ENCODE measurements at places on chromosomes 2 and 18.

GRCh38 chr2:72859831-72860262, 27.4 kb upstream of the SPR start:
- DNase-seq = peak; percentile 34

DNA sequence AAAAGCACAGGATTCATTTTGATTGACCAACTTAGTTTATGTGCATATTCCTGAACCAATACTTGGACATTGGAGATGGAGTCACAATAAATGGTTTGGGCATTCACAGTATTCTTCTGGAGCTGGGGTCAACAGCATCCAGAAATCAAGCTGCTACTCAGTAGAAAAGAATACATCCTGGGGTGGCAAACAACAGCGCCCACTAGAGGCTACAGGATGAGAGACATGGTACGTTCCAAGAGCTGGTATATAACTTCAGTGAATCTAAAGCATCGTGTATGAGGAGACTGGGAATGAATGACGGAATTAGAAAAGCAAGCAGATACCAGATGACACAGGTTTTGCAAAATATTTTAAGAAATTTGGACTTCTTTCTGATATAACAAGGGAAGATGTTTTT, 142.9 kb upstream of the FIGN start:
- DNase-seq = no peak

DNA sequence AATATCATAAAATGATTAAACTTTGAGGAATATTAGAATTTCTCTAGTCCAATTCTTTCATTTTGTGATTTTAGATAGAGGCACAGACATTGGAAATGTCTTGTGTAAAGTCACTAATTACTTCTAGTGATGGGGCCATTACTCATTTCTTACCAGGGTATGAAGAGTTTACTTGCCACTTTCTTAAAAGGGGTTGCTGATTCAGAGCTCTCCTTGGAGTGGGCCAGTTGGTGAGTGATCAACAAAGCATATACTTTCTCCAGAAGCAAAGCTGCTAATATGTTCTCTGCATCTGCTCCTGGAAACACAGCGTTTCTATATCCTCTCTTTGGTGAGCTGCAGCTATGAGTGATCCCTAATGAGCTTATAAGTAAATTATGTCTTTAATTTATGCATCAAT, 408.9 kb upstream of the LRATD1 start:
- no peak for DNase-seq

GRCh38 chr18:2411381-2411960, 159.8 kb downstream of the METTL4 start:
- DNase-seq = no peak
